ENCODE measurements at places on chromosomes 12 and 14. TPM values are rescaled to one million over a fixed set of nuclear protein-coding genes. Genes with fewer than 3 reads are reported as not detected.

The KRT82 gene
- not detected for total RNA-seq

The SPTB gene
- total RNA-seq, result 0.08 TPM

The WNT1 gene
- total RNA-seq, result 0.33 TPM

The NPAS3 gene
- total RNA-seq, result not detected

The PLCZ1 gene
- not detected for total RNA-seq

The DEPDC4 gene
- total RNA-seq, result 2.1 TPM

The TPPP2 gene
- total RNA-seq, result not detected

The FOXG1 gene
- total RNA-seq, result not detected

- no peak for DNase-seq
Measured at GRCh38 chr14:100905166-100905565, 1.6 kb upstream of the RTL1 start.

DNA sequence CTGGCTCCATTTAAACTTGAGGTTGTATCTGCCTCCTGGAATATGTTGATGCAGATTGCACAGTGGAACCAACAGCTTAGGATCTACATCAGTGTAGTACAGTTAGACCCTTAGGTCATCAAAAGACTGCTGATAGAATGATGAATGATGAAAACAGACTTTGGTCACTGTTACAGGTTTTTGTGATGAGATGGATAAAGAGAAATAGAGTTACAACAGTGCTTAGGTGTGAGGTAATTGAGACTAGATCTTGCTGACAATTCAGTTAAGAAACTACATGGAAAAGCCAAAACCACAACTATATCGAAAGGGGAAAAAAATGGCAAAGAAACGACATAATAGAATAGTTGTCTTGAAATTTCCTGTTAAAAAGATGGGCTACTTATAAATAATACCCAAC lies 145.7 kb upstream of the LMNTD1 start:
- no peak for DNase-seq

GRCh38 chr14:93946104-93946503 lies 19.0 kb downstream of the FAM181A start:
- DNase-seq, result no peak

DNA sequence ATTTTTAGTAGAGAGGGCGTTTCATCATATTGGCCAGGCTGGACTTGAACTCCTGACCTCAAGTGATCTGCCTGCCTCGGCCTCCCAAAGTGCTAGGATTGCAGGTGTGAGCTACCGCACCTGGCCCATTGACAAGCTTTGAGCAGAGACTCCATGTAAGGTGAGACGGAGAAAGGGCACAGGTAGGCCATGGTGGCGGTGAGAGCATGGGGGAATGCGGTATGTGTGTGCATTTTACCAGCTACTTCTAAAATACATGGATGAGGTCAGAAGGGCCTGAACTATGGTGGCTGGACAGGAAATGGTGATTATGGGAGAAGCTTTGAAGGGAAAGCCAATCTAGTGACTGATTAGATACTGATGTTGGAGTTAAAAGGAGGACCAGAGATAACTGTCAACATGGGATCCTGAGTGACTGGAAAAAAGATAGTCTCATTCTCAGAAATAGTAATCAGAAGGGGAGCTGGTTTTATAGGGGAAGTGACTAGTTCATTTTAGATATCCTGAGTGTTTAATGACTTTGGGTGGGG lies 21.9 kb upstream of the PTPRB start:
- DNase-seq, result no peak

GRCh38 chr12:7439579-7440505 lies 4.1 kb downstream of the CD163L1 start:
- DNase-seq, result peak; percentile 46

GRCh38 chr12:112971248-112971647 lies 7.1 kb upstream of the OAS2 start:
- DNase-seq, result no peak

DNA sequence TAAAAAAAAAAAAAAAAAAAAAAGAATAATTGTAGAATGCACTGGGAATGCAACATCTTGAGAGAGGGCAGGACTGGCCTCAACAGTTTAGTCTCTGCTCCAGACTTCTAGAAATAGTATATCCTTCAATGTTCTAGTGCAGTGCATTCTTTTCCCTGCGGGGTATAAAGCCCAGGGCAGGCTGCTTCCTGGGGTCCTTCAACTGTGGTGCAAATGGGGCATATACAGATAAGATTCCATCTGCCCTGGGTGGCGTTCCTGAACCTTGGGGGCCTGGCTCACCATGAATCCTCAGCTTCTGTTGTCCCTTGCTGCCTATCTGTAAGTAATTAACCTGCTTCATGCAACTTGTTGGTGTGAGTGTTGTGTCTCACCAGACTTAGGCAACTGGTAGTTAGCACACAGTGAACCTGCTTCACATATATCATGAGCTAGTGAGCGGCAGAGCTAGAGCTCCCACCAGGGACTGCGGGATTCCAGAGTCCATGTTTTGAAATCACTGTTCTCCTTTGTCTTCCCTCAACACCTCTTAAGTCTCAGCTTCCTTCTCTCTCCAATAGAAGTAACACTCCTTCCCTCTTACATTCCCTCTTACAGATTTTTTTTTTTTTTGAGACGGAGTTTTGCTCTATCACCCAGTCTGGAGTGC lies 177.6 kb downstream of the SUDS3 start:
- DNase-seq, result no peak

DNA sequence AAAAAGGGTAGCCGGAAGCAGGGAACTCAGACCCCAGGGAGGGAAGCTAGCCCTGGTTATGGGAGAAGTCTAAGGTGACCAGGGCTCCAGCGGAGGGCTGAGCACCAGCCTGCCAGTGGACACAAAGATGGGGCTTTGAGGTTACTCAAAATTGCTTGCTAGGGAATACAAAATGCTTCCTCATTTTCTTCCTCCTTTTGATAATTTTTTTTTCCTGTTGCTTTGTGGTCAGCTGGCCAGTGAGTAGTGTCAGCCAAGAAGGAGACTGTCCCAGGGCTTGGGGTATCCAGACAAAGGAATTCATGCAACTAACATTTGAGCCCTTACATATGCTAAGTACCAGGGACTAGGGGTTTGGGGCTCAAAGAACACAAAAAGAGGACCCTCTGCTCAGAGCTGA lies 206.2 kb downstream of the PPM1H start:
- no peak for DNase-seq

- DNase-seq, result no peak
Measured at GRCh38 chr14:101734246-101734847, 27.2 kb upstream of the PPP2R5C start.

DNA sequence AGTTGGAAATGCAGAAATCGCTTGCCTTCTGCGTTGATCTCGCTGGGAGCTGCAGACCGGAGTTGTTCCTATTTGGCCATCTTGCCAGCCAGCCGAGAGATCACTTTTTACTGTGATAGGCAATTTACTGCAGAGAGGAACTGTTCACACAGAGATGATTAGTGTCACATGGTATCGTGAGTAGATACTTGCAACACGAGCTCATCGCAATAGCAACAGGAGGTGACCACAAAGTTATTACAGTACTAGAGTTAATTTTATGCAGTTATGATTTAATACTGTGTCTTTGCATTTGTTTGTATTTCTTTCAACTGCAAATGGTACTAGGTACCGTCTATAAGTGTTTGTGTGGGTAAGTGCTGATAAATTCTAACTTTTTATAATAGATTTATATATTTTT lies 27.8 kb downstream of the NOPCHAP1 start:
- no peak for DNase-seq

DNA sequence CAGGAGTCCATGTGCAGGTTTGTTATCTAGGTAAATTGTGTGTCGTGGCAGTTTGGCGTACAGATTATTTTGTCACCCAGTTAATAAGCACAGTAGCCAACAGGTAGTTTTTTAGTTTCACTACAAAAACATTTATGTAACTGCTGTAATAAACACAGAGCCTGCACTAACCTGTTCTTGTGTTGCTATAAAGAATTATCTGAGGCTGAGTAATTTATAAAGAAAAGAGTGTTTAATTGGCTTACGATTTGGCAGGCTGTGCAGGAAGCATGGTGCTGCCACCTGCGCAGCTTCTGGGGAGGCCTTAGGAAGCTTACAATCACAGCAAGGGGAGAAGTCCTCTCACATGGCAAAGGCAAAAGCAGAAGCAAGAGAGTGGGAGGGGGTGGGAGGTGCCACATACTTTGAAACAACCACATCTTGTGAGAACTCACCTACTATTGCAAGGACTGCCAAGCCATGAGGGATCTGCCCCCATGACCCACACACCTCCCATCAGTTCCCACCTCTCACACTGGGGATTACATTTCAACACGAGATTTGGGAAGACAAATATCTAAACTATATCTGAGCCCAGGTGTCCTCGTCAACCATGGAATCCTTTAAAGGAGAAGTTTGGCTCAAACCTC lies 266.4 kb upstream of the GRIP1 start:
- no peak for DNase-seq

DNA sequence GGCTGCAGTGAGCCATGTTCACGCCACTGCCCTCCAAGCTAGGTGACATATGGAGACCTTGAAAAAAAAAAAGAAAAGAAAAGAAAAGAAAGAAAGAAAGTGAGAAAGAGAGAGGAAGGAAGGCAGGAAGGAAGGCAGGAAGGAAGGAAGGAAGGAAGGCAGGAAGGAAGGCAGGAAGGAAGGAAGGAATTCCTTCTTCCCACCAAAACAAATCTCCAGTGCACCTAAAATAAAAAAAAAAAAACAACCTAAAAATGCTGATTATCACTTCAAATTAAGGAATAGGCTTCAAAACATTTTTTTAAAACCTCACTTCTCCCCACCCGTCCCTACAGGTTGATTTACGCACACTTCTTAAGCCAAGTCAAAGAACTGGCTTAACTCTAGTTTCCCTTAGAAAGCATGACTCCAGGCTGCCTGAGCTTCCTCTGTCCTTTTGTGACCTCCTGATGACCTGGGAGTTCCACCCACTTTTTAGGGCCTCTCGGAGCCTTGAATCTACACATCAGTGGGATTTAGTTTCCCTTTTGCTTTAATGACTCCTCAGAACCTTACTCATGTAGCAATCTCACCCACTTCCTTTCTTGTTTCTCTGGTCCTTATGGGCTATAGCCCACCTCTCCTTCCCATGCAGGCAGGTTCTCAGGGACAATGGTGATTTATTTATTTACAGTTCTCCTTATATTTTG lies 18.6 kb downstream of the DUSP6 start:
- DNase-seq, result peak; percentile 55

GRCh38 chr12:66379616-66380015 lies 77.3 kb downstream of the HELB start:
- no peak for DNase-seq

DNA sequence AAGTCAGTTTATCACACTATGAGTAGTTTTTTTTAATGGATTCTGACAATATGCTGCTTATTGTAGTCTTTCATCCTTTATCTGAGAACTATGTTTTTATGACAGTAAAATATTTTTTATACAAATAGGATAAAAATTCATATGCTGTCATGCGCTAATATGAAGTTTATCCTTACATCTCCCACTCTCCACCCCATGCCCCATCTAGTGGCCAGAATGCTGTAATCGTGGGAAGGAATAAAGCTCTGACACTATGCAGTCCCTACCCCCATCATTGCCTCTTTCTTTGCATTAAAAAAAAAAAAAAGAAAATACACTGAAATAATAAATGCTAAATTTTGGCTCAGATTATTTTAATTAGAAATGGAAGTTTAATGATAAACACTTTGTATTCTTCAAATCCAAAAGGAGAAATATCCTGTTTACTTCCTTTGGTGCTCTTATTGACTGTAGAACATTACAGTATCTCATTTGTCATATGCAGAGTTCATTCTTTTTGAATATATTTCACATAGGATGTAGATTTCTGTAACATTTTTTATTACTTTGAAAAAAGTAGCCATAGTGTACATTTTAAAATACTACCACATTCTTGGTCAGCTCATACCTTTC lies 145.9 kb upstream of the SLCO1C1 start:
- DNase-seq, result no peak

- DNase-seq, result no peak
Measured at GRCh38 chr12:119338593-119339363, 4.2 kb downstream of the CCDC60 start.

GRCh38 chr14:64640839-64641238 lies 63.4 kb upstream of the PLEKHG3 start:
- no peak for DNase-seq

- peak; percentile 59 for DNase-seq
Measured at GRCh38 chr14:55107766-55108554, 21.1 kb upstream of the LGALS3 start.

DNA sequence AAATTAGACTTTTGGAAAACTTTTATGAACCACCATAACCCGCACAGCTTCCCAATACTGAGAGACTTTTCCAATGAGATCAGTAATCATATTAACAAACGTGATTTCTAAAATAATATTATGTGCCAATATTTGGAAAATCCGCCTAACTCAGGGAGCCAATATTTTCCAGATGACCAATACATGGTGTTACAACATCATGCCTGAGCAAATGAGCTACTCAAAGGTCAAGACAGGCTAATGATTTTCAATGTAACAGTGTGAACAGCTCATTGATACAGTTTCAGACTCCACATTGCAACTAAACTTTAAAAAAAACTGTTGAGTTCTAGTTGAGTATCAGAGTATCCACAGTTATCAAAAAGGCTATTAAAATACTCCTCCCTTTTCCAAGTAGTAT lies 46.8 kb downstream of the RNF34 start:
- DNase-seq, result no peak

DNA sequence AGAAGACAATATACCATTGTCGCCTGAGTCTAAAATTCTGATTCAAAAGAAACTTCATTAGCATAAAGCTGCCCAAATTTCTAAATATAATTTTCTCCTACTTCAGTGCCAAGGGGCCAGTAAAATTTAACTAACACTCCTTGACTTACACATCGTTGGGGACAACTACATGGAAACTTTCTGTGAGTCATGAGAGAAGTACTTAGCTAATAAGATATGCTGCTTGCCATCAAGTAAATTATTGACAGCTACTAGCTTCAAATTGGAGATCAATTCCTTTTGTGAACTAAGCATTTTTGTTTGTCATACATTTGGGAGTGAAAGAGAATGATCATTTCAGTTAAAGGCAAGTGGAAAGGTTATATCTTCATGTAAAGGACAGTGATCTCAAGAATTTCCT lies 373.3 kb downstream of the MDGA2 start:
- DNase-seq, result no peak

DNA sequence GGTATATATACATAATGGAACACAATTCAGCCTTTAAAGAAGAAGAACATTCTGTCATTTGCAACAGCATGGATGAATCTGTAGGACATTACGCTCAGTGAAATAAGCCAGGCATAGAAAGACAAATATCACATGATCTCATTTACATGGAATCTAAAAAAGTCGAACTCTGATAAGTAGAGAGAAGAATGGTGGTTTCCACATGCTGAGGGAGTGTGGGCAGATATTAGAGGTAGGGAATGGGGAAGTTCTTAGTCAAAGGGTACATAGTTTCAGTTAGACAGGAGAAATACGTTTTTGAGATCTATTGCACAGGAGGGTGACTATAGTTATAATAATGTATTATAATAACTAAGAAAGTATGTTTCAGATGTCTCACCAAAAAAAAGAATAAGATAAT lies 71.4 kb downstream of the ADAMTS20 start:
- no peak for DNase-seq
